Activated gamma-delta T cell treated with Interleukin-2 at 50 U/mL for 16 hours (primary cell): ENCODE measurements at places on chromosomes 4 and X.

- no peak for DNase-seq
Observed at GRCh38 chr4:33785843-33786242, 2458.5 kb downstream of the ARAP2 start.

GRCh38 chr4:153143527-153144348 lies 60.5 kb upstream of the TRIM2 start:
- no peak for DNase-seq

DNA sequence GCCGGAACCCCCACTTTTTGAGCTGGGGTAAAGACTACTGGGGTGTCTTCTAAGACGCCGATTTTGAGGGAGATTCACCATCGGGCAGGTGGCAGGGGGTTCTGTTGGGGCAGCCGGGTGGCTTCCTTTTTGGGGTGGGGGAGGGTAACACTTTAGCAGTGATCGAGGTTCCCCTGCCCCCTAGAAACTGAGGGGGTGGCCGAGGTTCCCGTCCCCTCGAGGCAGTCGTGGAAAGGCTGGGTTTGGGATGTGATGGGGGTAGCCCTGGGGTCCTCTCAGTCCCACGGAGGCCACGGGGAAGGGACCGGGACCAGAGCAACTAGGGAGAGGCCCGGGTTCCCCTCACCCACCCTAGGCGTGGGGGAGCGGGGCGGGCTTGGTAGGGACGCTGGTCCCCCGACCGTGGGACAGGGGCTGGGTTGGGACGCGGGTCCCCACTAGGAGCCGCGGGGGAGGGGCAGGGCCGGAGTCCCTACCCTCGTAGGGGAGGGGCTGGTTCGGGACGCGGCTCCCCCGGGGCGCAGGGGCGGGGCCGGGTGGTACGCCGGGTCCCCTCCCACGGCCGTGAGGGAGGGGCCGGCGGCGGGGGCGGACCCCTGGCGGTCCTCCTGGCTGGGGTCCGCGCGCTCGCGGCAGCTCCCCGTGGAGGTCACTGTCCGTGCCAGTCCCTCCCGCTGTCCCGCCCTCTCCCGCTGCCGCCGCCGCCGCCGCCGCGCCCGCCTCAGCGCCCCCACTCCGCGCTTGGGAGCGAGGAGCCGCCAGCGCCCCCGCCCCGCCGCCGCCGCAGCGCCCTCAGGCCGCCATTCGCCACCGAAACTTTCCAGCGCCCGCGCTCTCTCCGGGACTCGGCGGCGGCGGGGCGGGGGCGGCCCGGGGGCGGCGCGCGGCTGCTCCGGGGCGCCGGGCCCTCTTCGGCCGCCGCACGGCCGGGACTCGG lies at the start of gene TBL1X:
Gene TBL1X (plus strand): TSS at position 624 of the 937 bp plus-strand sequence. CDS start 188,529 bp downstream, outside the sequence.
- DNase-seq: peak; percentile 33

- DNase-seq: no peak
Observed at GRCh38 chr4:16995451-16995850, 97.0 kb upstream of the LDB2 start.

- DNase-seq: no peak
Observed at GRCh38 chr4:168995537-168996295, 14.3 kb downstream of the CBR4 start.

DNA sequence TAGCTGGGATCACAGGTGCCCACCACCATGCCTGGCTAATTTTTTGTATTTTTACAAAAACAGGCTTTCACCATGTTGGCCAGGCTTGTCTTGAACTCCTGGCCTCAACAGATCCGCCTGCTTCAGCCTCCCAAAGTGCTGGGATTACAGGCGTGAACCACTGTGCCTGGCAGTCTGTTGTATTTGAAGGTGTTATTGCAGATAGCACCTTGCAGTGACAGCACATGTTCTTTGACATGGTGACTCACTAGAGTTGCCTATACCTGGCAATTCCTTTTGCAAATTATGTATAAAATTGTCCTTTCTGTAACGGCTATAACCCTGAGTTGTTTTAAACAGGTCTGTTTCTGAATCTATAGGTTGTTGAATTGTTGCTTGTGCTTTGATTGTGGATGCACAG lies 7.9 kb downstream of the OGT start:
- DNase-seq: no peak

DNA sequence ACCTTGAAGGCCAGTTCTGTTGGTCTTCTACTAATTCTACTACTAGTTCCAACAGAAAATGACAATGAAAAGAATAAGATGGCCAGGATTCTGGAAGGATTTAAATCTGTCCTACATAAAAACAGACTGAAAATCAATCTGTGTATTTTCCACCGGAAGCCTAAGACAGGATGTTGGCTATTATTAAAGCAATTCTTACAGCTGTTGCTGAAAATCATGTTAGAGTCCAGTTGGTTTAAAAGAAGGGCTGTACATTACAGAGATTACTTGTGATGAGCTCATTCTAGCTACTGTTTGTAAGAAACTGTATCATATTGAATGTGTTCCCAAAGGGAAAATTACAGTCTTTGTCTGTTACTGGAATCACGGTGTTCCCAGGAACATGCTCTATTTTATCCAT lies 54.8 kb upstream of the MAGEB16 start:
- DNase-seq: no peak

DNA sequence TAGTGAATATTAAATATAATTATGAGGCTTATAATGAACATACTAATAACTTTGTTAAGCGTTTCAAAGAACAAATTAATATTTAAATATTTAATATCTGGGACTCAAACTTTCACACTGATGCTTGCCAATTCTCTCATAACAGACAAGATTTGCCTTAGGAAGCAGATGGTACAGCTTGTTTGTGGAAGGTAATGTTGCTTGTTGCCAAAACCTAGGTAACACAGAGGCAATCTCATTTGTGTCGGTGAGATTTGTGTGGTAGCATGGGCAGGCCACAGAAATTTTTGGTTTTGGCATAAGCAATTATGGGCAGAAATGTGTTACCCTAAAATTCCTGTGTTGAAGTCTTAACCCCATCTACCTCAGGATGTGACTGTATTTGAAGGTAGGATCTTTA lies 114.9 kb upstream of the AFF2 start:
- DNase-seq: no peak

DNA sequence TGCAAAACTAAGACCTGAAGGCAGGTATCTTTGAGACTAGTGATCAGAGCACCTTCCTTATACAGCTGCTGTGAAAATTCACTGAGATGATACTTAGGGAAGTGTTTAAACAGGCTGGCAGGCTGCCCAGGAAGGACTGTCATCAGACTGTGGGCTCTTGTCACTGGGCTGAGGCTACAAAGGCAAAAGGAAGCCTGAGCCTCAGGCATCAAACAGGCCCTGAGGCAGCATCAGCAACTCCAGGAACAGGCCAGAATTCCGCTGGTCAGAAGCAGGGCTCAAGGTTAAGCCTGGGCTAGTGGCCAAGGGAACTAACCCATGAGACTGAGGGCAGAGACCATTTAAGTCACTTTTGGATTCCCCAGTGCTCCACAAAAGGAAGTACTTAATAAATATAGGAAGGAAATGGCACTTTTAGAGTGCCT lies 12.8 kb downstream of the PJA1 start:
- no peak for DNase-seq

DNA sequence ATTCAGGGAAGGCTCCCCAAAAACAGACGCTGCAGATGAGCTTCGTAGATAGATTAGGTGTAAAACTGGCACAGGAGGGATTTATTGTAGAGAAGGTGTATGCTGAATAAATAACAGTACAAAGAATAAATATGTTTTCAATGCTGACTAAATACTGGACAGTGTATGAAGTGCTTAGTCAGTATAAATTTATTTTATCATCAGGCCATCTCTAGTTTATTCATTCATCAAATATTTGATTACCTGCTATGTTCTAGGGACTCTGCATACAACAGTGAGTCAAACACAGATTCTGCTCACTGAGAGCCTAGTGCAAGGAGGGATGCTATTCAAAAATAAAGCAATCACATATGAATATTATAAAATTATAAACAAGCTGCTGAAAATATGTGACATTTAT lies 63.6 kb upstream of the TSPAN5 start:
- no peak for DNase-seq

GRCh38 chr4:184681916-184682315 lies 32.4 kb downstream of the PRIMPOL start:
- no peak for DNase-seq

- DNase-seq: no peak
Observed at GRCh38 chrX:19746919-19747651, 140.3 kb downstream of the SH3KBP1 start.

- peak; percentile 53 for DNase-seq
Observed at GRCh38 chr4:163484906-163485305, 9.6 kb upstream of the TMA16 start.

DNA sequence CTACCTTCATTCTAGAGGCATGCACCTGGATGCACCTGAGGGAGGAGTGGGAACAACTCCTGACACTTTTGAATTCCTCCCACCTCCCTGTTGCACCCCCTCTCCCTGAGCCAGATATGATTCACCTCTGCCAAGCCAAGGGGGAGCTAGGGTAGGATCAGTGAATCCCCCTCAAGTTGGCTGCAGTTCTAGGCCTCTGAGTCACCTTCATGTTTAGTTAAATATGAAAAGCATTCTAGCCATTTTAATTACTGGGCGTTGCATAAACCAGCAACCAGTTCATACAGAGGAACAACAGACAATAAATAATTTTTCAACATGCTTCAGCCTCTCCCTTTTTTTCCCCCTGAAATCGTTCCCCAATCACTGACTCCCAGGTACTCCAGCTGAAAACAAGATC lies 1440.2 kb downstream of the ADGRL3 start:
- no peak for DNase-seq

DNA sequence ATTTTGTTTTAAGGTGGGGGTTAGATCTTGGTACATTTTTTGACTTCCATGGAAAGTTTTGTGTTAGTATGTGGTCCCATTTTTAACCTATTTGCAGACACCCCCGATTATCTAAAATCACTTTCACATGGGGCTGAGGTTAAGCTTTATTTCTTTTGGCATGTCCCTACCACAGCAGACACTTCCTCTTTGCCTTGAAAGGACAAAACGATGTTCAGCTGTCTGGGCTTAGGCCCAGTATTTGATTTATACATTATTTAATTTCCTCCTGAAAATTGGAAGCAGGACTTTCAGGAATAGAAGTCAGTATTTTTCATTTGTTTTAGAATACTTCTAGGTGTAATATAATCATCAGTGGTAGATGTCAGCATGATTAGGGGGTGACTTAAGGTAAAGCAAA lies 112.4 kb upstream of the SPRY1 start:
- no peak for DNase-seq

DNA sequence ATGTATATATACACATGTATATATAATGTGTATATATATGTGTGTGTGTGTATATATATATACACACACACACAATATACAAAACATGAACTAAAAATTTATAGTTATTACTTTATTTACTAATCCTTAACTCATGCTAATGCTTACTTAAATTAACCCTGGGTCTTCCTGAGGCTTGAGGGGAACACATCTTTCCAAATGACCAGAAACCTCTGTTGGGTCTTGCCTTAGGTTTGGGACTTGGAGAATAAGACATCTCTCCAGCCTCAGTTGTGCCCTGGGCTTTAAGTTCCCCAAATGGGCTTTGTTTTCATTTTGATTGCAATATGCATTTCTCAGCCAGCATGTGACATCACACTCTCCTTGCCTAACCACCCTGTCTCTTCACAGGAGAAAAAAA lies 7.7 kb downstream of the GEMIN8 start:
- DNase-seq: no peak

DNA sequence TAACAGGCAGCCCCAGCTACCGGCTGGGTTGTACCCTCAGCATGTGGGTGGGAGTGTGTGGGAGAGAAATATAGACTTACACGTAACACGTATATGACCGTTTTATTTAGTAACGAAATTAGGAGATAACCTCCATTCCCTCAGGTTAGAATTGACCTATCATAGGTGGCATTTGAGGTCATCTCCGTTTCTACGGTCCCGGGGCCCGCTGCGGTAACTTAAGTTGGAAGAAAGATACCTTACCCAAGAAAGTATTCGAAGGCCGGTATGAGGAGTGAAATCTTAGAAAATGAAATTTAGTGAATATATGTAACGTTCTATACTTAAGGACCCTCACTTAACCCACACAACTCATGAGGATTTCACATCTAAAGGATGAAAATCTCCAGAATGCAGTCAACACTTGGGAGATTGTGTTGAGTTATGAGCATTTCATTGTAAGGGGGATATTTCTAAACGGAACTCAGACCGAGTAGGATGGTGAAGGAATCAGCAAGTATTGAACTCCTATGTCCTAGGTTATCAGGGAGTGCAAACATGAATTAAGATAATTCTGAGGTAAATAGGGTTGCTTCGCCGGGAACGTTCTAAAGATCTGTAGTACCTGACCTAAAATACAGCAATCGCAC lies 891 bp downstream of the CISD2 start:
- DNase-seq: no peak

GRCh38 chrX:41677183-41678060 lies 11.4 kb upstream of the GPR34 start:
- no peak for DNase-seq

- DNase-seq: no peak
Observed at GRCh38 chrX:41468647-41469323, 21.6 kb downstream of the NYX start.

- no peak for DNase-seq
Observed at GRCh38 chr4:16289897-16290554, 63.8 kb upstream of the TAPT1 start.

- DNase-seq: no peak
Observed at GRCh38 chr4:109206620-109207019, 95.8 kb downstream of the COL25A1 start.

GRCh38 chr4:136818811-136819330 lies 713.4 kb downstream of the PCDH18 start:
- no peak for DNase-seq

- DNase-seq: no peak
Observed at GRCh38 chrX:26160301-26160700, at the start of gene MAGEB6B. Gene MAGEB6B, plus strand, starts transcription at chrX:26160601. Its CDS starts 0 bp downstream, at chrX:26160601.

- no peak for DNase-seq
Observed at GRCh38 chr4:184293552-184293951, 75.9 kb upstream of the ENPP6 start.

DNA sequence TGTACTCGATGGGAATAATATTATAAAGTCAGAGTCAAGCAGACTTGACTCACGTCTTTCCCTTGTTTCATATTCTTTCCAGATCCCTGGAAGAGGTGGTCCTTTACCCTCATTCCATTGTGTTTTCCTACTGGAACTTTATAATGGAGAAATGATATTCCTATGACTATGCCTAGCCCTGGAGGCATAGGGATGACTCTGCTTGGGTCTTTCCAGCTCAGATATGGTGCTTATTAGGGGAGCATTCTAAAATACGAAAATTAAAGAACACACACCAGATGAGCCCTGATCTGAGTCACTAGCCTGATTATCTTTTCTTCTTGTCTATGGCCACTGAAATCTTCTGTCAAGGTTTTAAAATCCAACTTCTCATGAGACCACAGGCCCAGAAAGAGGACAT lies 231.4 kb downstream of the ANKRD50 start:
- DNase-seq: no peak

DNA sequence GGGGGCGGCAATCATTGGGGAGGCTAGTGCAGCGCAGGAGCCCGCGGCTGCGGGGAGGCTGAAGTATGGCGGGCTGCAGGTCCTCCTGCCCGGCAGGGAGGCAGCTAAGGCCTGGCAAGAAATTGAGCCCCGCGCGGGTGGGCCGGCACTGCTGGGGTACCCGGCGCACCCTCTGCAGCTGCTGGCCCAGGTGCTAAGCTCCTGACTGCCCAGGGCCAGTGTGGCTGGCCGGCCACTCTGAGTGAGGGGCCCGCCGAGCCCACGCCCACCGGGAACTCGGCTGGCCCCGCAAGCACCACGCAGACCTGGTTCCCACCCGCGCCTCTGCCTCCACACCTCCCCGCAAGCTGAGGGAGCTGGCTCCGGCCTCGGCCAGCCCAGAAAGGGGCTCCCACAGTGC lies 94.9 kb downstream of the SLC39A8 start:
- no peak for DNase-seq

GRCh38 chr4:31107362-31107761 lies 387.2 kb downstream of the PCDH7 start:
- DNase-seq: no peak

GRCh38 chr4:99507762-99508161 lies 3.1 kb upstream of the C4orf17 start:
- peak; percentile 12 for DNase-seq
